ENCODE measurements at places on chromosomes 6 and 20.

- no peak for DNase-seq
These were observed 46.9 kb upstream of the LOC128125822 start for GRCh38 chr6:63525186-63525878.

DNA sequence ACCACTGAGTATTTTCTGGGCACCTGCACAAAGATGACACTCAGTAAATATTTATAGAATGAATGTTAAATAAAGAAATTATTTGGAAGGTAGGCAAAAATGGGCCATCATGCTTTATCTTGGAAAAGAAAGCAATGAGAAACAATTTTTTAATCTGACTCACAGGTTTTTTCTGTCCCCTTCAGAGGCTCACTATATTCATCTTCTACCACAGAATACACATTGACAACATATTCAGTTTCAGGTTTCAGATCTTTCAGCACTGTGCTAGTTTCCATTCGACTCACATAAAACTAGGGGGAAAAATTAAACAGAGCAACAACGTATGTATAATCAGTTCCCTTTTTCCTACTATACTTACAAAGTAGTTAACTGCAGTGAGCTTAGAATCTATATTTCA is 58.3 kb downstream of the COL12A1 start:
- no peak for DNase-seq

DNA sequence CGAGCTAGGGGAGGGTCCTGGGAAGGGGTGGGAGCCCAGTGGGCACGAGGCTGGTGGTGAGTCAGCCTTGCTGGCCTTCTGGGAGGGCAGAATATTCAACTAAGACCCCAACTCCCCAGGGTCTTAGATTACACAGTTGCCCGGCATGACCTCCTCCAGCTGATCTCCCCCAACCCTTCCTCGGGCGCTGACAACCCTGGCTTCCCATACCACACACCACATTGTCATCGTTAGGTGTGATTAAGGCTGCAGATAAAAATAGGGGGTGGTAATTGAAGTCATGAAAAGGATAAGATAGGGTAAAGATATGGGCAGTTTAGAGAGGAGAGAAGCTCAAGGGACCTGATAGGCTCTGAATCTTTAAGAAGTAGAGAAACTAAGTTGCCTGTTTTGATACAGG is 10.5 kb downstream of the CDC40 start:
- DNase-seq, result no peak

DNA sequence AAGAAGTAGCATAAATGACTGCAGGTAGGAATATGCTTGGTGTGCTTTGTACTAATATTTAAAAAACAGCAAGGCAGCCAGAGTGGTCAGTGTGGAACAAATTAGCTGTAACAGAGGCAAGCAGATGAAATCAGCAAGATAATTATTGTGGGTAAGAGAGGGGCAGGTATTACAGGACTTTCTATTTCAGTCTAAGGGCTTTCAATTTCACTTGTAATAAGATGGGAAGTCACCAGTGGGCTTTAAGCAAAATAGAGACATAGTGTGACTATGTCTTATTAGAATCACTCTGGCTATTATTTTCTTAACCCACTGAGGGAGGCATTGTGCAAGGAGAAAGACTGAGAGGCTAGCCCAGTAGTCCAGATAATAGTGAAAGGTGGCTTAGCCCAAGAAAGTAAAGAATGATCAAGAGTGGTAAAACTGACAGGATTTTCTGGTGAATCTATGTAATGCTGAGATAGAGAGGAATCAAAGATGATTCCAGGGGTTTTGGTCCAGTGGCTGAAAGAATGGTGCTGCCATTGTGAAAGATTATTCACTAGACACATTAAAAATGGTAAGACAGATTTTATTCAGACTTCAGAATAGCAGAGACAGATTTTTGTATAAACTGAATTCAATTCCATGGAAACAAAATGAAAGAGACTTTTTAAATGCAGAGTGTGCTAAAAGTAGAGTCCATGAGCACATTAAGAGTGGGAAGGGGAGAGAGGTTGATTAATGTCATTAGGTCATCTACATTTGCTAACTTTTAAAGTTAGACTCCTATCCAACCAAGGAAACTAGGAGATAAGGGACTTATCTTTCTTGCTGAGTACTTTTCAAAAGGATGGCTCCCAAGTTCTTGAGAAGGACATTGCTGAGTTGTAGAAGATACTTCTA is 1136.0 kb downstream of the HACE1 start:
- DNase-seq, result no peak

- no peak for DNase-seq
These were observed 11.4 kb upstream of the VEGFA start for GRCh38 chr6:43758617-43759050.

- DNase-seq, result no peak
These were observed 182.3 kb upstream of the PRSS16 start for GRCh38 chr6:27065183-27065582.

GRCh38 chr6:114042267-114043016 is 71.5 kb upstream of the HDAC2 start:
- no peak for DNase-seq

- no peak for DNase-seq
These were observed 26.0 kb downstream of the BPIFB4 start for GRCh38 chr20:33105316-33105924.
